ENCODE measurements at places on chromosomes 5 and 9. TPM values are rescaled to one million over a fixed set of nuclear protein-coding genes. Genes with fewer than 3 reads are reported as not detected.

GRCh38 chr9:16519001-16519400, 351.5 kb downstream of the BNC2 start:
- DNase-seq, result no peak

DNA sequence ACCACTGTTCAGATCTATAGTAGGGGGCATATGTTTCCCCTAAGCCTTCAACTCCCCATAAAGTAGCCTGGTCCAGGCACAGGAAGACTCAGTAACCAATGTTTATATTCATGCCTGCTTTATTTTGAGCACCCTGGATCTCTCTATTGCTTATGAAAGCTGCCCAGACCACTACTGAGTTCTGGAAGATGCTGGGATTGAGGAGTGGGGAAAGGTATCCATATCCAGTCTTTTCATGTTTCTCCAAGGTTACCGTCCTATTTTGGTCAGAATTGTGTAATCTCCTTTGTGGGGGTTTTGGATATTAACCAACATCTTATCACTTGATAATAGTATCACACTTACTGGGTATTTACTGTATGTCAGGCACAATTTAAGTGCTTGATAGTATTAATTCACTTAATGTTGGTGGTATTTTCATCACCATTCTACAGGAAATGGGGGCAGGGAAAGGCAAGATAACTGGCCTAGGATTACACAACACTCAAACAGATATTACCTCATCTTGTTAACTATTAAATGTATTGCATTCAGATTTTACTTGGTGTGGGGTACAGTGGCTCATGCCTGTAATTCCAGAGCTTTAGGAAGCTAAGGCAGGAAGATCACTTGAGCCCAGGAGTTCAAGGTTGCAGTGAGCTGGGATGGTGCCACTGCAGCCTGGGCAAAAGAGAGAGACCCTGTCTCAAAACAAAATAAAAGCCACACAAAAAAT, 36.3 kb downstream of the RUSC2 start:
- no peak for DNase-seq

GRCh38 chr9:33364127-33364526, 38.2 kb downstream of the AQP7 start:
- no peak for DNase-seq

DNA sequence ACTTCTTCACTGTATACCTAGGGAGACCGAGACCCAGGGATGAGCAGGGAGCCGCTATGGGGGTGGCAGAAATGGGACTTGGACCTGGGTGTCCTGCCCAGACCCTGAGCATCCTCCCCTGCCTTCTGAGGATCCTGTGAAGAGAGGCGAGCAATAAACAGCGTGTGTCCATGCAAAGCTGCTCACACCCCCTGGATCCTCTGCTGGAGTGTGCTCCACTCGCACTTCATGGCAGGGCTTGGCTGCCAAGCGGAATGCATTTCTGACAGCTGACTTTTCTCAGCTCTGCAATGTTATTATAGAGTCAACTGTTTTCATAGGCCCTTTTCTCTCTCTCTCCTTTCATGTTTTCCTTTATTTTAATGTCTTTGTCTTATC, 31.0 kb upstream of the ALDH1B1 start:
- DNase-seq, result peak; percentile 4

DNA sequence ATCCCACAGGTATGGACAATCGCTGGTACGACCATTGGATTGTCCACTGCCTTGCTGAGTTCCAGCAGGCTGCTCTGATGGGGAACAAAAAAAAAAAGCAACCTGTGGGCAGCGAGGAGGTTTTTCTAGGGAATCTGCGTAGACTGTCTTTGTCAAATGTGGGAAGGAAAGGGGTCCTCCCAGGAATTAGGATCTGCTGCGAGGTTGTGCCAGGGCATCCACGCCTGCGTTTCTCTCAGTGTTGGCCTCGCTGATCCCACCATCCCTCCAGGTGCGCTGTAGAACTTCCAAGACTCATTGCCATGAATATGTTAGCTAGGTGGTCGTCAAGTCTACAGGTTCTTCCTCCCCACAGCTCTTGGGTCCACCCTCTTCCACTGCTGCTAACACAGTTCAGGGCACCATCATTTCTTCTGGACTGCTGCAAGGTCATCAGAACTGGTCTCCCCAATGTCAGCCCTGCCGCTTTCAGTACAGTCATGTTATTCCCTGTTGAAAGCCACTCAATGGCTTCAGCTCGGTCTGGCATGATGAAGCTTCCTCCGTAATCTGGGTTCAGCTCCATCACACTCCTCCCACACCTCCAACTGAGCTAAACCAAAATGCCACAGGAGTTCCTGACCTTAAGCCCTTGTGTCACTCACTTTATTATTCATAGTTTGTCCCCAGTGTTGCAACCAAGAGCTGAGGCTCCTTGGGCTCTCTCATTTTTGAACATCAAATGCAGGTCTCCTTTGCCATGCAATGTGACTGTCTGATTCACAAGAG, 79.5 kb upstream of the DMRT1 start:
- no peak for DNase-seq

DNA sequence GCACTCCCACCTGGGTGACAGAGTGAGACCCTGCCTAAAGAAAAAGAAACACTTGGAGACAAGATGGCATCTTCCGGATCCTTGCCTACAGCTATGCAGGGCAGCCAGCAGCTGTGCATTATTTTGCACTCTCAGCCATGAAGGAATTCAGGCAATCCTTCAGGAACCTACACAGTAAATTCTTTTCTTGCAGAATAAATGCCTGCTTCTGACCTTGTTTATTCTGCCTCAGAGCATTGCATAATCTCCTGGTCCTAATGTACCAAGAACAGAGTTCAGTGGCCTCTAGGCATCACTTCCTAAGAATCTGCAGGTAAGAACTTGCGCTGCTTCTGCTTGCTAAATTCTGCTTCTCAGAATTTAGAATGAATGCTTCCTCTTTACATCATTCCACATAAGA, 16.8 kb downstream of the GLDC start:
- no peak for DNase-seq

DNA sequence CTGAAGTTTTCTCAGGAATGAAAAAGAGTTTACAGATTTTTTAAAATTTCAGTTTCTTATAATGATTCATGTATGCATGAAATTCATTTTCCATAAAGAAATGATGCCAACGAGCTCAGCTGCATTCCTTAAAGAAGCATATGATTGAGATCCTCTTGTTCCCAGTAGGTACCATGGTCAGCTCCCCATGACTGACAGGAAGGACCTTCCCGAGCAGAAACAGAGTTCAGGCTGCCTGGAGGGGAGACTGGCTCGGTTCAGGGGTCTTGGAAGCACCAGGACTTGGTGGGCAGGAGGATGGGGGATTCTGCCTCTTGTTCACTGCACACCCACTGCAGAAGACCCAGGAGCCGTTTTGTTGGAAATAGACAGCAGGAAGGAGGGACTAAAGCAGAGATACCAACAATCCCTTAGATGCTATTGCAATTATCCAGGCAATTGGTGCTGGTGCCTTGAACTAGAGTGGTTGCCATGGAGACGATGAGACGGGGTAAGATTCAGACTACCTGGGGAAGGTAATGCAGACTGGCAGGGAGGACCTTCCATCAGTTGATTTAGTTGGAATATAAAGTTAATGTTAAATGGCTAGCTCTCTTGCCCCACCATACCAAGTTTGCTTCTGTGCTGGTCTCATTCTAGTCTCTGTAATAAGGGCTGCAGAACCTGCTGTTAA, 447.8 kb downstream of the MTRR start:
- no peak for DNase-seq

GRCh38 chr5:170265522-170265921, 32.1 kb downstream of the LCP2 start:
- no peak for DNase-seq

GRCh38 chr5:77298146-77298545, 87.7 kb downstream of the PDE8B start:
- no peak for DNase-seq

DNA sequence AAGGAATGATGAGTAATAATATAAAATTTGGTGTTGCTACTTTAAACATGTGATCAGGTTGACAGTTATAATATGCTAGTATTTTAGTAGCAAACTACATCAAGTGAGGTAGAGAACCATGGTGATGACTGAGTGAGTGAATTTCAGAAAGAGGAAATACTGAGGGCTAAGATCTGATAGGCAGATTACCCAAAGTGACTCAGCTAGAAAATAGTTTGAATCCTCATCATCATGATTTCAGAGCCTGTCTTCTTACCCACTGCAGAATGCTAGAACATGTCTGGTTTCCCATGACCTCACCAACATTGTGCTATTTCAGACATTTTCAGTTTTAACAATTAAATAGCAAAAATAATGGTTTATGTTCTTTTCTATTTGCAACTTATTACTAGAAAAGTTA, 602.1 kb downstream of the TAF11L14 start:
- no peak for DNase-seq

DNA sequence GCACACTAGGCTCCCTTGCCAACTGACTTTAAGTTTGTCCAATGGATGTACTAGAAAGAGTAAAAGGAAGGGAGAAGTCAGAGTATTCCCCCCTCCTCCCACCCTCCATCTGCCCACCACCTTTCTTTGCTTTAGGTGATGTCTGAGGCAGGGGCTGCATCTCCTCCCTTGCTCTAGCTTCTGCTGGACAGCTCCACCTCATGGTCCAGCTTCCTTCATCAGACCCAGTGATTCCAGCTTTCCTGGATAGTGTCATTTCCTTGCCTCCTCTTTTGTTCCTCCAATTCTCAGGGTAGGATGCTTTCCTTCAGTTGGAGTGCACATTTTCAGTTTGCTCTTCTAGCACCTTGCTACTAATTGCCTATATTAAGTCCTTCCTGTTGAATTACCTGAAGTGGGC, 67.4 kb downstream of the RAD23B start:
- no peak for DNase-seq

- no peak for DNase-seq
These were observed 108.8 kb downstream of the SLC12A2 start for GRCh38 chr5:128192368-128192767.

DNA sequence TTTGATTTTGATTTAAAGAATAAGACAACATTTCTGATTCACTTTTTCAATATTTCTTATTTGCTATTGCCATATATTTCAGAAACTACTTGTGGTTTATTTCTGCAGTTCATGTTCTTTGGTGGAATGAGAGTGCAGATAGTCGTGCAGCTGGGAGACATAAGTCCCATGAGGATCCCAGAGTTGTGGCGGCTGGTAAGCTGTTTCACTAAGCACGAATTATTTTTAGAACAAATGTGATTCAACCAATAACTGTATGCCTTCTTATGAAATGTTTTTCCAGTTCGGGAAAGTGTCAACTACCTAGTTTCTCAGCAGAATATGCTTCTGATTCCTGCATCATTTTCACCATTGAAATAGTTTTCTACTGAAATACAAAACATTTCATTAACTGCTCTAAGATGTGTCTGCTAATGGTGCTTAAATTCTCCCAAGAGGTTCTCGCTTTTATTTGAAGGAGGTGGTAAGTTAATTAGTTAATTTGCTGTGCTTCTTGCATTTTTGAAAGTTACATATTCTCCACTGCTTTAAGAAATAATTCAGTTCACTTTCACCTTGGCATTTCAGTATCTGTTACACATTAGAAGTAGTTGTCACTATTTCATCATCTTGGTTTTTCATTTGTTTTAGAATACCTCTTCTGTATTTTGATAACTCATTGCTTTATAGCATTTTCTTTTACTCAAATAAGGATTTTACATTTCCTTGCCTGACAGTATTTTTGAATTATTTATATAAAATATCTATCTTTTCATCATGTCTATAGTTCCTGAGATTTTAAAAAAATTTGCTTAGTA, 9.0 kb downstream of the NIPSNAP3B start:
- no peak for DNase-seq

DNA sequence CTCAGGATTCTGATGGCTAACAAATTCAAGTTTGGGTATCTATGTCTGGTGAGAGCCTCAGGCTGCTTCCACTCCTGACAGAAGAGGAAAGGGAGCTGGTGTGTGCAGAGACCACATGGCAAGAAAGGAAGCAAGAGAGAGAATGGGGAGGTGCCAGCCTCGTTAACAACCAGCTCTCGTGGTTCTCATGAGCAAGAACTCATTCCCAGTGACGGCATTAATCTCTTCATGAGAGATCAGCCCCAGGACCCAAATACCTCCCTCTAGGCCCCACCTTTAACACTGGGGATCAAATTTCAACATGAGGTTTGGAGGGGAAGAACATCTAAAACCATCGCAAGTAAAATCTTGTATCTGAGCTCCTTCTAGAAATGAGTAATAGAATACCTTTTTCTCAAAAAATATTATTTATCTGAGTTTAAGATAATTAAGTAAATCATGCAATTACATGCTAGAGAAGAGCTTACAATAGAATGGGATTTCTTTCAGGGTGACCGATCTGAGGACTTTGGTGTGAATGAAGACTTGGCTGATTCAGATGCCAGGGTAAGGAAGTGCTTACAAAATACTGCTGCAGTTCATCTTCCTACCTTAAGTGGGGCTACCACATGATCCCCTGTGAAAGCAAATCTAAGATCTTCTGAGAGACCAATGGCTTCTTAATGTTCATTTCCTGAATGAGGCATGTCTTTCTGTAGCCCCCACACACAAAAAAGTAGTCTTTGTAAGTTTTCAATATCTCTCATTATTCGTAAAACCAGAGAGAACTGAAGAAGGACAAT, 11.5 kb downstream of the ANXA1 start:
- no peak for DNase-seq

DNA sequence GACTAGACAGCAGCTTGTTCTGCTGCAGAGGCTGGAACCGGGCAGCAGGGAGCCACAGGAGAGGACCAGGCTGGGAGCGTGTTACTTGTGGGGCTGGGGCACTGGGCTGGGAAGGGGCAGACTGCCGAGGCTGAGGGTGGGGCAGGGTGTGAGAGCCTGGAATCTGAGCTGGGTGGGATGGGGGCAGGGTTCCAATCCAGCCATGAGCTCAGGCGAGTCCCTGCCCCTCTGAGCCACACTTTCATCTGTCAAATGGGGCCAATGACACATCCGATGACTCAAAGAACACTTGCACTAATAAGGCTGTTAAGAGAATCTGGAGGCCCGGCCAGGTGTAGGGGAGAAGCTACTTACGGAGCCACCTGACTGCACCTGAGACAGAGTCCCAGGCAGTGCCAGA, 18.7 kb upstream of the WDR38 start:
- no peak for DNase-seq

DNA sequence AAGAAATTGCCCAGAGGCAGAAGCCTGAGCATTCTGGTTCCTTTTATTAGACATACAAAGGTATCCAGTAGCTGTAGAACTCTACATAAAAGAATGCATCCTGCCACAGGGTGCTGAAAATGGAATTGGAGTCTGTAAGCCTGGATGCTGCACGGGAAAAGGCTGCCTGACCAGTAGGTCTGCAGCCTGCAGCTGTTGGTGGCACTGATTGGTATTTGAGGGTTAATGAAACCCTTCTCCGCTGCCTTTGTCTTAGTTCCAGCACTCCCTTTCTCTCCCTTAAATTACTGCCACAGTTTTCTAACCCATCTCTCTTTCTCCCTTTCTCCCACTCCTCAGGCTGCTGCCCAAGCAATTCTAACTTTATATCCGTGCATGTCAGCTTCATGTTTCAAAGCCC, 64.7 kb downstream of the BRINP1 start:
- no peak for DNase-seq

Gene IRGM
- total RNA-seq, result 4.5 TPM

Gene GABRA6
- not detected for total RNA-seq

Gene ANKRD18B
- 3.5 TPM for total RNA-seq

Gene FGFR4
- 0.75 TPM for total RNA-seq

Gene IFNA21
- total RNA-seq, result not detected

Gene EQTN
- total RNA-seq, result not detected

Gene C5orf58
- not detected for total RNA-seq

Gene CDKN2A
- total RNA-seq, result 0.43 TPM

Gene MTX3
- 23.4 TPM for total RNA-seq

Gene NR2F1
- not detected for total RNA-seq

Gene GPX3
- total RNA-seq, result 0.23 TPM

Gene GLDC
- total RNA-seq, result 2.5 TPM

All from activated naive CD4-positive, alpha-beta T cell treated with anti-CD3 and anti-CD28 coated beads, Interleukin-2, amount 50 U/mL, for 72 hours (primary cell).